Right atrium auricular region (tissue), 2 donors: ENCODE measurements at places on chromosomes 1 and 21.

GRCh38 chr1:51421964-51422363 is 91.6 kb upstream of the TTC39A start:
- peaks cover 50% of the 10 kb centered on the region for H3K4me1 ChIP-seq
- no peaks in the 10 kb centered on the region for H3K27me3 ChIP-seq

DNA sequence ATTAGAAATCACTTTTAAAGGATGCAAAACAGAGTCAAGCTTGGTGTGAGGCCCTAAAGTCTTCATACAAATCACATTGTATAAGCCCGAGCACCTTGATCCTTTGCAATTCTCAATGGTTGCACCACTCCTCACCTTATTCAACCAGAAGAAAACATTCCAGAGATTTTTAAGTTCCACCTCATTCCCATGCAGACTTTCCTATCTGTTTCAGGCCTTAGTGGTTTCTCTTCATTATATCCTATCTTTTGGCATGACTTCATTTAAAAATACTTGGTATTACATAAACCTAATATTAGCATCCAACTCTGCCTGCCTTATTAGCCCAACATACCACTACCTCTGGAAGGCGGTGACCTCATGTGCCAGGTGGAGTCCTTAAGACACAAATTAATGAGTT is 9.3 kb upstream of the GREM2 start:
- DNase-seq: no peak
- no peaks in the 10 kb centered on the region for H3K36me3 ChIP-seq
- no peaks in the 10 kb centered on the region for H3K27me3 ChIP-seq
- H3K4me3 ChIP-seq: no peak overlapping the region

GRCh38 chr21:45872902-45873301 is 108.7 kb upstream of the COL6A1 start:
- H3K4me1 ChIP-seq: no peaks in the 10 kb centered on the region
- no peaks in the 10 kb centered on the region for H3K36me3 ChIP-seq
- no peak for DNase-seq

DNA sequence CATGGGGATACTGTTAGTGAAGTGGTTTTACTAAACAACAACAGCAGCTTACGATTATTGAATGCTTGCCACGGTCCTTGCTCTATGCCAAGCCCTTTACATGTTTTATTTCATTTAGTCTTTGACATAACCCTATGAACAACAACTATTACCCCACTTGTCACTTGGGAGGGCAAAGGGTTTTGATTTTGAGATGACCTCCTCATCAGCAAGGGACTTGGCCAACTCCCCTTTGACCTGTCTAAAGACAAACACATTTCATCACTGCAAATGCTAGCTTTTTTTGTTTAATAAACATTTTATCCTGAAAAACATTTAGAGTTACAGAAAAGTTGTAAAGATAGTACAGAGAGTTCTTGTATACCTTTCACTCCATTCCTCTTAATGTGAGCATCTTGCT is 152.5 kb upstream of the WNT4 start:
- no peaks in the 10 kb centered on the region for H3K36me3 ChIP-seq
- H3K27me3 ChIP-seq: no peaks in the 10 kb centered on the region
- no peaks in the 10 kb centered on the region for H3K4me1 ChIP-seq
- no peak for DNase-seq
- H3K27ac ChIP-seq: no peak overlapping the region

DNA sequence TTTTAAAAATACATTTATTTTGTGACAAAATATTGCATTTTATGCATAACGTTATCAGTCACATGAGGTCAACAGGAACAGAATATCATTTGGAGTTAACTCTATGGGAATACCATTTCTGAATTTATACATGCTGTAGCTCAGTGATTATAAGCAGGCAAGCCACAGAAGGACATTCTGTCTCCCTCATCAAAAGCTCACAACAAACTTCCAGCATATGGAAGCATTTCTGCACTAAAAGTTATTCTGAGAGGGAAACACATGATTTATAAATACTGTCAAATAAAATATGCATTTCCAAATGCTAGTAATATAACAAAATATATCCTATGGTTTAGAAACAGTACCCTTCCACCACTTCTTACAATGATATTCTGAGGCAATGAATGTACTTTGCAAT is 854.1 kb upstream of the B3GALT2 start:
- no peak overlapping the region for H3K27ac ChIP-seq
- H3K4me3 ChIP-seq: no peak overlapping the region
- H3K27me3 ChIP-seq: no peaks in the 10 kb centered on the region

- H3K36me3 ChIP-seq: peaks cover 24% of the 10 kb centered on the region
- H3K27me3 ChIP-seq: no peaks in the 10 kb centered on the region
- no peak overlapping the region for H3K27ac ChIP-seq
- H3K4me1 ChIP-seq: no peaks in the 10 kb centered on the region
- no peak for DNase-seq
These were observed 13.3 kb downstream of the TRIM11 start for GRCh38 chr1:228393268-228393701.

- no peaks in the 10 kb centered on the region for H3K27me3 ChIP-seq
- no peak for DNase-seq
- H3K27ac ChIP-seq: peak overlapping the region; percentile 63
- H3K4me3 ChIP-seq: no peak overlapping the region
- peaks cover 65% of the 10 kb centered on the region for H3K4me1 ChIP-seq
These were observed 138.7 kb downstream of the GALNT2 start for GRCh38 chr1:230205719-230206198.

DNA sequence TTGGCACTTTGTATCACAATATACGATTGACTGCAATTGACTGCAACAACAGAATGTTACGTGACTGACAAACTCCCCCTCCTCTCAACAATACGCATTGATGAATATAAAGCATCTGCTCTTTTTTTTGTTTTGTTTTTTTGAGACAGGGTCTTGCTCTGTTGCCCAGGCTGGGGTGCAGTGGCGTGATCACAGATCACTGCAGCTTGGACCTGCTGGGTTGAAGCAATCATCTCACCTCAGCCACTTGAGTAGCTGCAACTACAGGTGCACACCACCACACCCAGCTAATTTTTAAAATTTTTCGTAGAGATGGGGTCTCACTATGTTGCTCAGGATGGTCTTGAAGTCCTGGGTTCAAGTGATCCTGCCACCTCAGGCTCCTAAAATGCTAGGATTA is 21.3 kb upstream of the CEP85 start:
- no peaks in the 10 kb centered on the region for H3K4me1 ChIP-seq
- H3K27ac ChIP-seq: no peak overlapping the region
- no peaks in the 10 kb centered on the region for H3K36me3 ChIP-seq
- DNase-seq: no peak
- no peak overlapping the region for H3K4me3 ChIP-seq

GRCh38 chr1:91346824-91347223 is 57.8 kb downstream of the HFM1 start:
- no peak overlapping the region for H3K4me3 ChIP-seq
- H3K36me3 ChIP-seq: no peaks in the 10 kb centered on the region
- no peak overlapping the region for H3K27ac ChIP-seq

DNA sequence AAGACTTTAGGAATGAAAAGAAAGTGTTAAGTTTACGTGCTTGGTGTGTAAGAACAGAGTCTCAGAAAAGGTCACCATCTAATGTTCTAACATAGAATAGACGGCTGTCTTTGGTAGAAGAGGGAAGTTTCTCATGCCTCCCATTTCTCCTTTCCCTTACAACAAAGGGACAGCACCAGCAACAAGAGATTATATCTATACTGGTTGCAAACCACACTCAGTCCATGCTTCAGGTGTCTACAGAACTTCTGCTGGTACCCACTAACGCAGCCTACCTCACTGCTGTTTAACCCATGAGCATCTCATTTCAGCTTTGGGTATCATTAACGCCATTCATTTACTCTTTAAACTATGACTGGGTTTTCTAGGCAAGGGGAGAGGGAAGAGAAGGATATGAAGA is 9.2 kb upstream of the ITPKB start:
- no peak overlapping the region for H3K4me3 ChIP-seq
- no peak for DNase-seq
- H3K36me3 ChIP-seq: no peaks in the 10 kb centered on the region

DNA sequence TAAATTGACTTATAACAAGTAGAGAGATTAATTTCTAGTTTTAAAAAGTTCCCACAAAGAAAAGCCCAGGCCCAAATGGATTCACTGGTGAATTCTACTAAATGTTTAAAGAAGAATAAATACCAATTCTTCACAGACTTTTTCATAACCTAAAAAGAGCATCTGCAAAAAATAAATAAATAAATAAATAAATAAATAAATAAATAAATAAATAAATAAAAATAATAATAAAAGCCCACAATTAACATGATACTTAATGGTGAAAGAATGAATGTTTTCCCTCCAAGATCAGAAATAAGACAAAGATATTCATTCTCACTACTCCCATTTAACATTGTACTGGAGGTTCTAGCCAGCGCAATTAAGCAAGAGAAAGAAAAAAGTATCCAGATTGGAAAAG is 97.6 kb upstream of the KAZN start:
- H3K4me3 ChIP-seq: no peak overlapping the region
- DNase-seq: no peak
- H3K36me3 ChIP-seq: no peaks in the 10 kb centered on the region
- H3K4me1 ChIP-seq: no peaks in the 10 kb centered on the region

DNA sequence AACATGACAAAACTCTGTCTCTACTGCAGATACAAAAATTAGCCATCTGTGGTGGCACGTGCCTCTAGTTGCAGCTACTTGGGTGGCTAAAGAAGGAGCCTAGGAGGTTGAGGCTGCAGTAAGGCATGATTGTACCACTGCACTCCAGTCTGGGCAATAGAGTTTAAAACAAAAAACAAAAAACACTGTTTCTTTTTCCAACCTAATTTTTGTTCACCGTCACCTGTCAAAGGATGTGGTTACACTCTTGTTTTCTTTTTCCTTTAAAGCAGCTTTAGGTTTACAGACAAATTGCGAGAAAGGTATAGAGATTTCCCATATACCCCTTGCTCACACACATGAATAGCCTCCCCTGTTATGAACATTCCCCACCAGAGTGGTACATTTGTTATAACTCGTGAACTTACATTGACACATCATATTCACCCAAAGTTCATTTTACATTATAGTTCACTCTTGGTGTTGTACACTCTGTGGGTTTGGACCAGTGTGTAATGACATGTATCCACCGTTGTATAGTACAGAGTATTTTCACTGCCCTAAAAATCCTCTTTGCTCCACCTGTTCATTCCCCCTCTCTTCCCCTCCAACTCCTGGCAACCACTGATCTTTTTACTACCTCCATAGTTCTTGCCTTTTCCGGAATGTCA is 26.2 kb downstream of the SMG7 start:
- H3K4me1 ChIP-seq: no peaks in the 10 kb centered on the region
- no peaks in the 10 kb centered on the region for H3K27me3 ChIP-seq
- no peak overlapping the region for H3K27ac ChIP-seq
- H3K4me3 ChIP-seq: no peak overlapping the region
- no peaks in the 10 kb centered on the region for H3K36me3 ChIP-seq
- no peak for DNase-seq

GRCh38 chr1:118934706-118935105 is 53.4 kb downstream of the TBX15 start:
- DNase-seq: no peak
- no peaks in the 10 kb centered on the region for H3K27me3 ChIP-seq
- H3K36me3 ChIP-seq: no peaks in the 10 kb centered on the region

DNA sequence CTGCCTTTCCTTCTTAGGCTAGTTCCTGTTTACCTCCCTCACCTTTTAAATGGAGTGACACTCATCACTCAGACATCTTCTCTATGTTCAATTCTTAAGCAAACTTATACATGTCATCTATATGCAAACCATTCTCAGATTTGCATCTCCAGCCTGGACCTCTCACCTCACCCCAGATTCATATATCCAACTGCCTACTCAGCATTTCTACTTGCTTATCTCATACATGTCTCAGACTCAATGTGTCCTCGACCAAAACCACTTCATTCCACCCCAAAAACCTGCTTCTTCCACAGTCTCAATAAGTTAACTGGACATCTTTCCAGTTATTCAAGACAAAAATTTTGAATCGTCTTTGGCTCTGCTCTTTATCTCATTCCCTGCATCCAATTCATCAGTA is 62.6 kb downstream of the ERICH3 start:
- no peak for DNase-seq
- no peak overlapping the region for H3K4me3 ChIP-seq
- H3K4me1 ChIP-seq: no peaks in the 10 kb centered on the region
- no peaks in the 10 kb centered on the region for H3K27me3 ChIP-seq
- no peaks in the 10 kb centered on the region for H3K36me3 ChIP-seq

DNA sequence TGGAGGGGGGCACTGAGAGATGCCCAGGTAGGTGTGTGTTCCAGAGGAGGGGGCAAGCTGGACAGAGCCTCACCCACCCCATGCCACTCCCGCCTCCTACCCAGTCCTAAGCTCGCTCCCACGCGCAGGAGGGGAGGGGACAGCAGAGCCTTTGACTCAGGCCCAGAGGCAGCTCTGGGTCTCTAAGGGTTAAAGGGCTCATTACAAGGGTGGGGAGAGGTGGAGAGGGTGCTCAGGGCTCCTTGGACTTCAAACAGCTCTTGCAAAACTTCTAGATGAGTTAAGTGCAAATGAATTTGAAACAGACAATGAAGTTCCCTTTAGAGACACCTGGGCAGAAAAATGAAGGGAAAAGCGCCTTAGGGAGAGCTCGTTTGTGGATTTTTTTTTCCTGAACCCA is 104.2 kb upstream of the CASZ1 start:
- no peaks in the 10 kb centered on the region for H3K27me3 ChIP-seq
- H3K4me1 ChIP-seq: no peaks in the 10 kb centered on the region
- no peaks in the 10 kb centered on the region for H3K36me3 ChIP-seq

DNA sequence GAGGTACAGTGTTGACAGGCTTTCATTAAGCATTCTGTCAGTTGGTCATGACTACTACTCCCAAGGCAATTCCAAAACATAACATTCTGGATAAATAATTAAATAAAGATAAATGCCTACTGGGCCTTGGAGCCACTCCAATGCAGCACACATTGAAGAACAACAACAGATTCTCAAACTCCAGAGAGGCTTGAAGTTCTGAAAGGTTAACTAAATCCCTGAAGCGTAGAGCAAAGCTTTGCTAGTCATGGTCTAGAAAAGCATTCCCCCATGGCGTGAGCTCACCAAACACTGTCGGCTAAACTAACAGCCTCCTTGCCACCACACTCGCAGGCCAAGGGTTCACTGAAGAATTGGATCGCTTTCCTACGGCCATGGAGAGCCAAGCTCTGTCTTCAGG is 268.0 kb downstream of the ATG4C start:
- H3K27me3 ChIP-seq: no peaks in the 10 kb centered on the region
- H3K4me1 ChIP-seq: no peaks in the 10 kb centered on the region
- no peak overlapping the region for H3K27ac ChIP-seq
- H3K4me3 ChIP-seq: no peak overlapping the region
